ENCODE measurements at places on chromosomes 16 and 17.

DNA sequence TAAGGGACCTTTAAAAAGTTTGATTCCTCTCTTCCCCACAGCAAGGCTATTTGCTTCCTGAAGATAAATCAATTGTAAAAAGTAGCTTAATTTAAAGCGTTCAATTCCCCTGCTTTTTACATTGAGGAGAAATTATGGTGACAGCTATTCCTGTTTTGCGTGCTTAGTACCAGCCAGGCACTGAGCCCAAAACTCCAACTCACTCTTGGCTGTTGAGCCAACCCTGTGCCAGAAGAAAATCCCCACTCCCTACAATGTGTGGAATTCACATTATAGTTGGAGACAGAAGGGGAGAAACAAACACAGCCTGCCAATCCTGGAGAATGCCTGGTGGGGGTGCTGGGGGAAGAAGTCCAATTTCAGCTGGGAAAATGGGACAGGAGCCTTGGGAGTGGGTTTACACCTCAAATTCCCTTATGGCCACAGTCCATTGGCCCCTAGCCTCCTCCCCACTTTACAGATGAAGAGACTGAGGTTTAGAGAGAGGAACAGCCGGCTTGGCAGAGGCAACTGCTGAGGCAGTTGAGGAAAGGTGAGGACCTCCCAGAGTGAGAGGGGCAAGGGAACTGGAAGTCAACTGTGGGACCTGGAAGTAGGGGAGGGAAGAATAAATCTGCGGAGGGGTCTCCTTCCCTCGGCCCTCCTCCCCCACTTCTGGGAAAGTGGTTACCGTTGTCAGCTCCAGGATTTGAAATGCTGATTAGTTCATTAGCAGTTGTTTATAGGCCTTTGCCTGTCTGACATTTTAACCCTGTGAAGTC lies 26.1 kb downstream of the CDH1 start:
- DNase-seq = no peak

DNA sequence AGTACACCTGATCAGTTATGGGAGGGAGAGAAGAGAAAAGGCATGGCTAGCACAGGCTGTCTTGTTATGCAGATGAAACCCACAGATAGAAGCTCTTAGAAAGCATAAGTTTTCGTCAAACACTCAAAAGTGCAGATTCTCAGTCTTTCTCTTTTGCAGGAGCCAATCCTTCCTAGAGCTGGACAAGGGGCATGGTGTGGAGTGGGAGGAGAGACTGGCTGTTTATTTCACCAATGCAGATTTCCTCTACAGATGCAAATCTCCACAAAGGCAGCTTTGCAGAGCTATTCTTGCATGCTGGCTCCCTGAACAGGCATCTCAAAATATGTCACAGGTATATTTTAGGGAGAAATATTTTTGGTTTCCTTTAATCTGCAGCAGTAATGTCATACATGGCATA lies 1400.7 kb downstream of the CDH8 start:
- DNase-seq = no peak

DNA sequence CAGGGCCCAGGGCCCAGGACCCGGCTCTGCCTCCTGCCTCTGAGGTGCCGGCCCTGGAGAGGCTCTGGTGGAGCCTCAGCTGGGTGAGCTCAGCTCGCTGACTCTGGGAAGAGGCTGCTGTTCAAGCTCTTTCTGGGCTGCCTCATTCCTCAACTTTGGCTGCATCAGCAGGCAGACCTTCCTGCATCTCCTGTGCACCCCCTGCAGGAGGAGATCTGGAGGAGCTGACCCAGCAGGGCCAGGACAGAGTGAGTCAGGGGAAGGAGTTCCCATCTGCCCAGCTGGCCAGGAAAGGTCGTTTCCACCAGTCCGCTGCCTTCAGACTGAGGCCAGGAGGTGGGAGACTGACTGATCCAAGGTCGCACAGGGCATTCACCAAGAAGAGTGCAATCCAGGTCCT lies 10.7 kb downstream of the CRHR1 start:
- DNase-seq = no peak

GRCh38 chr17:80704894-80705293 lies 160.3 kb downstream of the RPTOR start:
- peak; percentile 9 for DNase-seq

DNA sequence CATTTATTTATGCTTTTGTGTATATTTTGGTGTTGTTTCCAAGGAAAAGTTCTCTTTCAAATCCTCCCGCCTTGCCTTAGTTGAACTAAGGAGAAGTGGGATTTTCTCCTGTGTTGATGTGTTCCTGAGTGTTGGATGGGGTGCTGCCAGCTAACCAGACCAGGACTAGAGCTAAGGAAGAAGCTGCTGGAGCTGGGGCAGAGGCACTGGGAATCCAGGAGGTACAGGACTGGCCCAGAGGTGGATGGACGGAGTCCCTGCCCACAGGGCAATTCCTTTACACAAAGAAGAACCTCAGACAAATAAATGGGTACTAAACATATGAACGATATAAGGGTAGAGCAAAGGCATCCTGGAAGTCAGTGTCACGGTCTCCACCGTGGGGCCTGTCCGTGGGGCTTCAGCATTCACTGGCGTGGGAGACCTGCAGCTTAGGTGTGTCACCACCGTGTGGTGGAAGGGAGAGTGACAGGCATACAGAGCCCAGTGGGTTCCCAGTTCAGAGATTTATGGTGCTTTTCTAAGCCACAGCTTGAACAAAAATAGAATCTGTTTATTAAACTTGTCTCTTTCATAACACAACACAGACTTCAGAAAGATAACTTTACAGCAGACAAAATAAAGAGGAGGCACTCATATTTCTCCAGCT lies 270.7 kb downstream of the NTN1 start:
- no peak for DNase-seq

DNA sequence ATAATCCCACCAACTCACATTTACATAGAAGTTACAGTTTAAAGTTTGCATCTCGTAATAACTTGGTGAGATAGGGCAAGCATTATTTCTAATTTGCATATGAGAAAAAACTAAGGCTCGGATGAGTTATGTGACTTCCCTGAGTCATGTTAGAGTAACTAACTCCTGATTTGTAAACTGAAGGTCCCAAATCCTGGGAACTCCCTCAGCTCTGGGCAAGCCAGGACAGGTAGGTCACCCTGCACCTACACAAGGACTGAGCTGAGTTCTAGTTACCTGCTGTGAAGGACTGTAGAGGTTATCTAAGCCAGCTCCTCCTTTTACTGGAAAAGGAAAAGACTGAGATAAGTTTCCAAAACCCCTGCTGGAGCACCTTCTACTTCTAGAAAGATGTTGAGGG lies 92.1 kb upstream of the HLF start:
- no peak for DNase-seq

DNA sequence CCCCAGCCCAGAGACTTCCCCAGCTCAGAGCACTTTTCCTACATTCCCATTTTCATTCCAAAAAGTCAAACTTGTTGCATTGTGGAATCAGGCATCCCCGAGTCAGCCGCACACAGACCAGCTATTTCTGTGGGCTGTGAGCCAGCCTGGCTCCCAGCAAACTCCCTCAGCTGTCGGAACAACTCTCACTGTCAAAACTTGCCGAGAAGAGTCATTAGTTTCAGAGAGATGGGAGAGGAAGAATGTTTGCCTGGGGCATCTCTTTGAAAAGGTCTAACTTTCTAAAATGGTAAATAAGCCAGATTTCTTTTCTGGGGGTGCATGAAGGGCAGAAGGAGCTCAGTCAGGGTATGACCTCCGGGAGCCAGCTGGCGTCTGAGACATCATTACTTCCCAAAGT lies 280.0 kb downstream of the TMEM114 start:
- DNase-seq = no peak

GRCh38 chr16:72646615-72647014 lies 401.3 kb downstream of the ZFHX3 start:
- no peak for DNase-seq

- no peak for DNase-seq
These were observed 764 bp upstream of the SMURF2 start for GRCh38 chr17:64662774-64663367.

DNA sequence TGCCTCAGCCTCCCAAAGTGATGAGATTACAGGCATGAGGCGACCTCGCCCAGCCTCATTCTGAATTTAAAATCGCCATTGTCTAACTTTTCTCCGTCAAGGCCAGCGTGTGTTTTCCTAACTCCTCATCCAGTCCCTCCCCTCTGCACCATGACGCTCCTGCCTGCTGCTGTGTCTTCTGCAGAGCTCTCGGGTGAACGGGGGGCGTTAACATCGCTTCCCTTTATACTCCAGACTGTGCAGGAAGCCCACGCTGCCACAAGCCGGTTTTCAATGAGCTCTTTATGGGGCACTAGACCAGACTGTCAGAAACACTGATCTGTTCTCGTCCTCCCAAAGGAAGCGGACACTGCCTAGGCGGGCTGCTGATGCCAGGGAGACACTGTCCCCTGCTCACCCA lies 13.2 kb downstream of the AANAT start:
- DNase-seq = peak; percentile 66

DNA sequence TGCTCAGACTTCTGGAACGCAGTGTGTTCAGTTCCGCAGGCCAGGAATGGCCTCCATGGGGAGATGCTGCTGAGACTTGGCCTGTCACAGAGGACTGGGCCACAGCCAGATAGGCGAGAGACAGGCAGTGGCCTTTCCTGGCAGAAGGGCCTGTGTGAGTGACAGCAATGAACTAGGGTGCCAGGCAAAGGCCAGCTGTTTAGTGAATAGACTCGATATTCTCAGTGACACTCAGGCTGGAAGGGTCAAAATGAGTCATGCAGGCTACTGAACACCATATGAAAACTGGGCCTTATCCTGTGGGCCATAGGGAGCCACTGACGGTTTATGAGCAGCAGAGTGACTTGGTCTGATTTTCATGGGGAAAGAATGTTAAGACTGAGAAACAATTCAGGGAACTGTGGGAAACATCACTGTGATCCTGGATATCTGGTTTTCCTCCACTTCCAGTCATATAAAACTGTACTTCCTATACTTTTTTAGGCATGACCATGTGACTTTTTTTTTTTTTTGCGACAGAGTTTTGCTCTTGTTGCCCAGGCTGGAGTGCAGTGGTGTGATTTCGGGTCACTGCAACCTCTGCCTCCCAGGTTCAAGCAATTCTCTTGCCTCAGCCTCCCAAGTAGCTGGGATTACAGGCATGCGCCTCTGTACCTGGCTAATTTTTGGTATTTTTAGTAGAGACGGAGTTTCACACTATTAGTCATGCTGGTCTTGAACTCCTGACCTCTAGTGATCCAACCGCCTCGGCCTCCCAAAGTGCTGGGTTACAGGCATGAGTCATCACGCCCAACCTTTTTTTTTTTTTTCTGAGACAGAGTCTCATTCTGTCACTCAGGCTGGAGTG lies 5.2 kb upstream of the NUBP1 start:
- DNase-seq = no peak

- DNase-seq = no peak
These were observed 20.5 kb downstream of the CDC42EP4 start for GRCh38 chr17:73291260-73291801.

GRCh38 chr17:69246726-69247375 lies 18.2 kb upstream of the ABCA10 start:
- peak; percentile 75 for DNase-seq

DNA sequence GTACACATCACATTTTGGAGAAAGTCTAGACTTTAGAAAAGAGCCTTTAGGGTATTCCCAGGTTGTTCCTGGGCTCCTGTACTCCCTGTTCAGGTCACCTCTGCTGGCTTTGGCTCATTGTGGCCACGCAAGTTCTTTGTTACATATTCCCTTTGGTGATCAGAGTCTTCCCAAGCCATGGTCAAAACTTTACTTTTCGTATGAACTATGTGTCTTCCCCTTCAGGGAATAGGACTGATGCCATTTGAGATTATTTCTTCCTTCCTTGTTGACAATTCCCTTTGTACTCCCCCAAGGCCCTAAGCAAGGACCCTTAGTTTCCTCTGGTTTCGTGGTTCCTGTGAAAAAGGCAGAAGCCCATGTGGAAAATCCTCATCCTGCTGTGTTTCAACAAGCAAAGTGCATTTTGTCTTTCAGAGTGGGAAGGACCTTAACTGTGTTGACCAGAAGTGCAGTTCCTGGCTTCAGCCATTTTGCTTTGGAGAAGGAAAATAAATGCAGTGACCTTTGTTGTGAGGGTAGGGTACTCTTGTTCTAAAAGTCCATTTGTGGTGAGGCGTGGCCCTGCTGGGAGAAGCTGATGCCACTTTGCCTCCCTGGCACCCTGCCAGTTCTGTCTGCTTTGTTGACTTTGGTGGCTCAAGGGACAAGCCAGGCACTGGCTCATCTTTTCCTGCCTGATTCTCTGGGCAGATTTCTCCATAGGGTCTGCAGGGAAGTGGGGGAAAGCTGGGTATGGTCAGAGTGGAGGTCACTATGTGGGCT lies 55.1 kb downstream of the ZNRF1 start:
- DNase-seq = peak; percentile 58

- DNase-seq = no peak
These were observed 50.1 kb downstream of the AXIN2 start for GRCh38 chr17:65511316-65511715.

- no peak for DNase-seq
These were observed 157.6 kb upstream of the GSE1 start for GRCh38 chr16:85455534-85455933.

- DNase-seq = no peak
These were observed 472.0 kb downstream of the WWOX start for GRCh38 chr16:78571434-78571833.

DNA sequence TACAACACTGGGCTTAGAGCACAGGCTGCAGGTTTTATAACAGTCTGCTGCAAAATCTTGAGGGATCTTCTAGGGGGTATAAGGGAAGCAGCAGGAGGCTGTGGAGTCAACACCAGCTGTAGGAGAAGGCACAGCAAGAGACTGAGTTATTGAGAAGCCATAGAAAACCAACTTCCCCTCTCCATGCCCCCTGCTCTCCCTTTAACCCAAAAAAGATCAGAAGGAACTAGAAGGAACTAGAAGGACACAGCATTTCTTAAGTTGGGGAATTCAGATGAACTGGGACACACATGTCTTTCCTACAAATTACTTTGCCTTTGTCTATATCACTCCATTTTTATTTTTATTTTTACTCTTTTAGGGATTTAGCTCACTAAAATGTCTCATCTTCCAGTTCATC lies 6.2 kb upstream of the CCL18 start:
- DNase-seq = no peak

- no peak for DNase-seq
These were observed 7.8 kb downstream of the CLCN7 start for GRCh38 chr16:1466968-1467521.

GRCh38 chr17:9230346-9230745 lies 209.0 kb downstream of the NTN1 start:
- no peak for DNase-seq

GRCh38 chr17:66302761-66303626 lies 581 bp downstream of the PRKCA start:
- DNase-seq = peak; percentile 16

GRCh38 chr16:10165643-10166042 lies 16.6 kb downstream of the GRIN2A start:
- no peak for DNase-seq

DNA sequence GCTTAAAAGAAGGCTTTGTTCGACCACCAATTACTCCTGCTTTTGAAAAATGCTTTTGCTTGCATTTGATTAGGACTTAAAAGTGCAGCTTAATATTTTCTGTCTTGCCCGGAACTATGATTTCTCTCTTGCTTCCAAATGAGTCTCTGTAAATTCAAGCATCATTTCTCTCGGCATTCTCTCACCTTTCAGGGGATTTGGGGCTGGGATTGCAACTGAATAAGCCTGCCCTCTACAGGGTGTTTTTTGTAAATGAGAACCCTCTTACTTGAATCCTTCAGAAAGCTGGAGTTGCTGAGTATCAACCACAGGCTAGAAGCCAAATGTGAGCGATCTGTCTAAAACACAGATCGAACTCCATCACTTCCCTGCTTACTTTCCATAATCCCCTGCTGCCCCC lies 234.6 kb downstream of the TMEM114 start:
- no peak for DNase-seq

- DNase-seq = peak; percentile 70
These were observed 234.9 kb upstream of the CIBAR2 start for GRCh38 chr16:85347213-85347591.

All from hematopoietic multipotent progenitor cell (in vitro differentiated cells).